ENCODE measurements at places on chromosomes 12 and 14. TPM values are rescaled to one million over a fixed set of nuclear protein-coding genes. Genes with fewer than 3 reads are reported as not detected.

GRCh38 chr14:70078329-70078728, 110.4 kb downstream of the SLC8A3 start:
- no peak for DNase-seq

MIP gene
- total RNA-seq = 0.62 TPM

DNA sequence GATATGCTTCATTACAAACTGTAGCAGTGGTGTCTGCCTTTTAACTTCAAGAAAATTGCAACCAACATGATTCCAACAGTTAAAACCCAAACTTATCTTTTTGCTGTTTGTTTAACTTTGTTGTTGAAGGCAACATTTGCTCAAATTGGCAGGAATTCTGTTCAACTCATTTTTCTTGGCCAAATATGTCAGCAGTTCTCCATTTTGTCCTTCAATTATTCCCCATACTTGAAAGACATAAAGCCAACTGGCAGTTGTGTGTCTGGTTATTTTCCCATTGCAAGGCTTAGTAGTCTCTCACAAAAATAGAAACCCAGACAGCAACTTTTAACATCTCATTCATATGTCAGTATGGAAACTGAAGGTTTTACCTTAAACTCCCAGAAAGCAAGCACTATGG, 146.3 kb downstream of the LRIG3 start:
- no peak for DNase-seq

- no peak for DNase-seq
Measured at GRCh38 chr14:98433436-98433835, 838.6 kb downstream of the BCL11B start.

OTUB2 gene
- total RNA-seq = 5.6 TPM

GXYLT1 gene
- 14.3 TPM for total RNA-seq

DNA sequence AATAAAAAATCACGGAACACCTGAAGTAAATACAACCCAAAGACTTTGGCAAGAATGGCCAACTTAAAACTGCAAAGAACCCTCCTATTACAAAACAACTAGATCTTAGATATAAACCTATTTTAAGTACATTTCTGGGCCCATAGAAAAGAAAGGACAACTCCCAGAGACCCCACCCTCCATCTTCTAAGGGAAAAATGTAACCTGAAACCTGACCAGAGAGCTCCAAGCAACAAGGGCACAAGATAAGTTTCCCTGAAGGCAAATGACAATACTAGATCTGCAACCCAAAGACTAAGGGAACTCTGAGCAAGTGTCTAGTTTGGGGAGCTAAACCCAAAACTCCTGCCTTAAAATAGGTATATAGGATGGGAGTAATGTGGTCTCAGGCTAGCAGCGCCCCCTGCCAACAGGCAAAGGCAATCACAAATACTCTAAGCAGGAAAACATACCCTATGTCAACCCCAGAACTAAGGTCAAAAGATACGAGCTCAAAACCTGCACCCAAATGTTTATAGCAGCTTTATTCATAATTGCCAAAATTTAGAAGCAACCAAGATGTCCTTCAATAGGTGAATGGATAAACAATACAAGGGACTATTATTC, 218.9 kb downstream of the ITPR2 start:
- no peak for DNase-seq
